ENCODE measurements at places on chromosomes 7 and 10. TPM values are rescaled to one million over a fixed set of nuclear protein-coding genes. Genes with fewer than 3 reads are reported as not detected.

PLEKHS1 gene
- 30.0 TPM for total RNA-seq

CPXM2 gene
- total RNA-seq = 5.3 TPM

CYP26C1 gene
- 0.16 TPM for total RNA-seq

IL15RA gene
- total RNA-seq = 25.9 TPM

NCF1 gene
- 6.1 TPM for total RNA-seq

ARHGAP22 gene
- total RNA-seq = 8.2 TPM

PKD1L1 gene
- 0.32 TPM for total RNA-seq

CUZD1 gene
- 0.48 TPM for total RNA-seq

VAX1 gene
- total RNA-seq = not detected

MPP7 gene
- total RNA-seq = 20.3 TPM

PPP1R3C gene
- 48.1 TPM for total RNA-seq

COBL gene
- 37.3 TPM for total RNA-seq

ACTL6B gene
- total RNA-seq = not detected

PALS2 gene
- total RNA-seq = 29.2 TPM

GRCh38 chr7:22363756-22364422 is 6.9 kb upstream of the RAPGEF5 start:
- no peak for DNase-seq

- DNase-seq = no peak
Measured at GRCh38 chr10:74483356-74483755, 332.3 kb downstream of the ADK start.

DNA sequence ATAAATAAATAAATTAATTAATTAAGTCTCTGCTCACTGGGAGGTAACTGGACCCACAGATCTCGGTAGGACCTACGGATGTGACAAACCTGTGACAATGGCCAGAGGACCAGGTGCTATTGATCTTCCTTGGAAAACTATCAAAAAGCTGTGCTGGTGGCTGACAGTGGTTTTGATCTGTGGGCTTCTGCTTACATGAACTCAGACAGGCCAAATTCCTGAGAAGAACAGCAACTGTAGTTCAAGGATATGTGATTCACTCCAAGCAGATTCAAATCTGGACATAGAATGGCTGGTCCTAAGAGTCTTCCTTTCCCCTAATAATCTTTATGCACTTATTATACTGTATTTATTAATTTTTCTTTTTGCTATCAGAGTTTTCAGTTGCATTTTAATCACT is 80.0 kb downstream of the ATXN7L1 start:
- DNase-seq = no peak

- no peak for DNase-seq
Measured at GRCh38 chr10:69892816-69893215, 91.1 kb downstream of the COL13A1 start.

- DNase-seq = no peak
Measured at GRCh38 chr10:103493362-103493915, at the start of gene NEURL1. TSS of gene NEURL1 (plus strand) at chr10:103493705. CDS start at chr10:103494388, 683 bp downstream.

- no peak for DNase-seq
Measured at GRCh38 chr7:8594115-8594514, 160.7 kb downstream of the NXPH1 start.

- no peak for DNase-seq
Measured at GRCh38 chr7:130242198-130243014, 24.3 kb upstream of the CPA2 start.

GRCh38 chr7:116546054-116546453 is 21.2 kb downstream of the CAV1 start:
- no peak for DNase-seq

DNA sequence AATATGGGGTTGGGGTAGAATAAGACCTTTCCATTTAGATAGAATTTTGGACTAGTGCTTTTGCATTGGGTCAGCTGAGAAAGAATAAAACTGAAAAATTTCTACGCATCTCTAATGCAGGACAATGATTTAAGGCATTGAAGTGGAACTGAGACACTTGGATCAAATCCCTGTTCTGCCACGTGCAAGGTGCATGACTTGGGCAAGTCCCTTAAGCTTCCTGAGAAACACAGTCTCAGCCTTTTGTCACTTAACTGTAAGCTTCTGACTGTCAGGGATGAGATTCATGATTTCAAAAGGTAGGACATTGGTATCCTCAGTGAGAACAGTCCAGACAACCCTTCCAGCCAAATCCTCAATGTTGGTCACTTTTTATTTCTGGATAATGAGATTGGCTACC is 59.2 kb downstream of the ENTPD1 start:
- no peak for DNase-seq

DNA sequence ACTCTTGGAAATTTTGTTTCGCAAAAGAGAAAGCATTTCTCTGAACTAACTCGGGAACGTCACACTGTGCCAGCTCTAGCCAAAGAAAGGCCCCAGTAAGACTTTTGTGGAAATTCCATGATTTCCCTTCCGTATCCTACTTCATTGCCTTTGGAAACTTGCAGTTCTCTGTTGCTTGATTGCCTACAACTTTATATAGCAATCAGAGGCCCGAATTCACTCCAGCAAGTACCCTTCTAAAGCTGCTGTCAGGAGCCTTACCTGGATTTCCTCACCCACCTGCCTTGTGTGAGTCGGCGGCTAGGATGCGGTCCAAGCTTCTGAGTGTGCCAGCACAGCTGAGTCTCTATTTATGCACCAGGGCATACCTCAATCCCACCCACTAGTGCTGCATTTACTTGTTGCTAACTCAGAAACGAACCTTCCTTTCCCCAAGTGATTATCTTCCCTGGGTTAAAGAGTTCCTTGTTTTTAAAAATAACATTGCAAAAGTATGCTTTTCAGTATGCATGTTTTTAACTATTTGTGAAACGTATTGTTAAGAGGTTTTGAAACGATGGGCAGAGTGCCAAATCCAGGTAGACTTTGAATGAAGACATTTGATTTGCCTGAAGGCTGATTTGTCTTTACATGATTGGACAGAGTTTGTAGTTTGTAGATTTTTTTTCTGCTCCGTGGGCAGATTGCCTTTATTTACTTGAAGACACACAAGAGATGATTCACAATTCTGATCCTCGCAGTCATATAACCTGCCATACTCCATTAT is at the start of gene AGR2:
AGR2 (minus strand) TSS at position 326 of the 766 bp plus-strand sequence. CDS start 3,203 bp downstream, outside the sequence.
- DNase-seq = no peak

DNA sequence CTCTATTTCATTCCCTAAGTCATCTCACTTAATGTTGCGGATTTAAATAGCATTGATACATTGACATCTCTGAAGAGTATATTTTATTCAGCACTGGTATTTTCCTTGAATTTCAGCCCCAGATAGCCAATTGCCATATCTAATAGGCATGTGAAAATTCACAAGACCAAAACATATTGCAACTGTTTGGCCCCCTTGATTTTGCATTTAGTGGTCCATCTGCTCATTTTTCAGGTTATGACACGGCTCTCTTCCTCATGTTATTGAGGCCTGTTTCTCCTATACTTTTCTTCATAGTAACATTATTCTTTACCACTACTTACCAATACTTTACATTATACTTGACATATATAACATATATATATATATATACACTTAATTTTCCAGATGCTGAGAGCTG is 43.7 kb downstream of the MKLN1 start:
- no peak for DNase-seq

DNA sequence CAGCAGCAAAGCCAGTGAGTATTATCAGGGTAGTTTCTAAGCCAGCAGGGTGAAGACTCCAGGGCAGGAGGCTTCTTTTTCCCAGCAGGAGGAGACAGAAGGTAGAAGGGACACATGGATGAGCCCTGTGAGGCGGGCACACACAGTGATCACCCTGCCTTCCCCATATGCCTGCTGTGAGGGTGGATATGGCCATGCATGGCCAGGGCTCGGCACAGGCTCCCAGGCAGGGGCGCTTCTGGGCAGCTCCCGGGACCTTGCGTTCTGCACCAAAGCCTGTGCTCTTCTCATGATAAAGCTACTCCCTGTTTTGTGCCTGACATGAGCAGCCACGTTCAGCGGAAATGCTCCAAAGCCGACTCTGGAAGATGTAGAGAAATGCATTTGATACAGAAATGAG is 807.2 kb downstream of the TYW1 start:
- DNase-seq = no peak

GRCh38 chr10:123136806-123137642 is 1.3 kb downstream of the HMX3 start:
- DNase-seq = no peak

- DNase-seq = no peak
Measured at GRCh38 chr10:78361031-78361430, 327.4 kb downstream of the RPS24 start.

DNA sequence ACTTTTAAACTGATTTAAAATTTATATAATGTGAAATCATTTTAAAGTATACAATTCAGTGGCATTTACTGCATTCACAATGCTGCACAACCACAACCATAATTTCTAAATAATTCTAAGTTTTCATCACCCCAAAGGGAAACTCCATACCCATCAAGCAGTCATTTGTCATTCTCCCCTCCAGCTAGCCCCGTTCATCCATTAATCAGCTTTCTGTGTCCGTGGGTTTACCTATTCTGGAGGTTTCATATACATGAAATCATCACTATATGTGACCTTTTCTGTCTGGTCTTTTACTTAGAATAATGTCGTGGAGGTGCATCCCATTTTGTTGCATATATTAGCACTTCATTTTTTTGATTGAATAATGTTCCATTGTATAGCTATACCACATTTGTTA is 214.1 kb downstream of the ADK start:
- no peak for DNase-seq

DNA sequence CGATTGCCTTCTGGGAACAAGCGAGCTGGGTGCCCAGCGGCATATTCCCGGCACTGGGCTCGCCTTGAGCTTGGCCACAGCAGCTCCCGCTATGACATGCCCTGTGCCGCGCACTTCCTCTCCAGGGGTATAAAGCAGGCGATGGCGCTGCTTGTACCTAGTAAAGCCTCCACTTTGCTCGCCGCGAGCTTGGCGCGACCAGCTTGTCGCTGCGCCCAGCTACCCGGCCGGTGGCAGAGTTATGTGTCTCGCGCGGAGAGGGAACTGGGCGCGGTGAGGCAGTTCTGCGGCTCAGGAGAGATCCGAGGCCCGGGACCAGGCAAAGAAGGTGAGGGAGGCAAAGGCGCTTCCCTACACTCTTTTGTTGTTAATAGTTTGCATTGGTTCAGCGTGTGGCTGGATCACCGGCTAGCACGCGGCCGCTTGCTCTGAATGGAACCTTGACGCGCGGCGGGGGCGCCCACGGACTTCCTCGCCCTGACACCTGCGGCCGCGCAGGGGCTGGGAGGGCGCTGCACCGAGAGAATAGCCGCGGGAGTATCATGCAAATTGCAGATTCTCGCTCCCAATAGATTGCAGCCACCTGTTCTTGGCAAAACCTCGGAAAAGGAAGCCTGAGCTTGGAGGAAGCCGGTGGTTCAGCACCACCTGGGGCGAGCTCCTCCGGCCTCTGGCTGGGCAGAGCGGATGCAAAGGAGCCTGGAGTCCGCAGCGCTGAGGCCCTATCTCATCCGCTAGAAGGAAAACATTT is 3.0 kb upstream of the BUB3 start:
- DNase-seq = no peak

GRCh38 chr7:18064242-18064838 is 36.7 kb upstream of the PRPS1L1 start:
- DNase-seq = no peak
